Psoas muscle (tissue), 8 donors: ENCODE measurements at places on chromosomes 7 and 10. TPM values are rescaled to one million over a fixed set of nuclear protein-coding genes. Genes with fewer than 3 reads are reported as not detected.

DNA sequence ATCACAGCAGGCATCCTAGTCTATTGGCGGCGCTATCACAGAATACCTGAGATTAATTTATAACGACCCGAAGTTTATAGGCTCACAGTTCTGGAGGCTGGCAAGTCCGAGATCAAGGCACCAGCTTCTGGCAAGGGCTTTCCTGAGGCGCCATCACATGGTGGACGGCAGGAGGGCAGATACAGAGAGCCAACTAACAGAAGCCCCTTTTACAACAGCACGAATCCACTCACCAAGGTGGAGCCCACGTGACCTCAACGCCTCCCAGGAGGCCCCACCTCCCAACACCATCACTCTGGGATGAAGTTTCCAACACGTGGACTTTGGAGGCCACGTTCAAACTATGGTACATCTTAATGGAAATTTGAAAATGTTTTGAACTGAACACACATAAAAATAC, 255.3 kb downstream of the ELFN1 start:
- DNase-seq, result no peak
- no peaks in the 10 kb centered on the region for H3K36me3 ChIP-seq
- no peaks in the 10 kb centered on the region for H3K4me1 ChIP-seq
- no peak overlapping the region for H3K27ac ChIP-seq
- no peak overlapping the region for H3K4me3 ChIP-seq

DNA sequence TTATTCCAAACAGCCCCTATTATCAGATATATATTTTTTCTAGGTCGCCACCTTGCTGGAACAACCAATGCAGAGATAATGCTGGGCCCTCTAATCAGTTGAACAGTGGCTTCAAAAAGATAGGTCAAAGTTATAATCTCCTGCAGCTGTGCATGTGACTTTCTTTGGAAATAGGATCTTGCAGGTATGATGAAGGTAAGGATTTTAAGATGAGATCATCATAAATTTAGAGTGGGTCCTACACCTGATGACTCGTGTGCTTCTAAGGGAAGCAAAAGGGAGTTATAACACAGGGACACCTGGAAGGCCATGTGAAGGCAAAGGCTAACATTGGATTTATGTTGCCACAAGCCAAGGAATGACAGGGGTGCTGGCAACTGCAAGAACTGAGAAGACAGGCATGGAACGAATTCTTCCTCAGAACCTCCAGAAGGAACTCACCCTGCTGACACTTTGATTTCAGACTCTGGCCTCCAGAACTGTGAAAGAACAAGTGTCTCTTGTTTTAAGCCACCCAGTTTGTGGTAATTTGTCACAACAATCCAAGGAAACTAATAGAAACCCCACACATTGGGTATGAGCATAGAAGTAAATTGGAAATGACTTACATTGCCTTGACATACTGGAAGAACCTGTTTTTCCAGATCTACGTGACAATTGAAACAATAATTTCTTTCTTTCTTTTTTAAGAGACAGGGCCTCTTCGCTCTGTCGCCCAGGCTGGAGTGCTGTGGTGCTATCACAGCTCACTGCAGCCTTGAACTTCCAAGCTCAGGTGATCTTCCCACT, 34.4 kb downstream of the CCDC71L start:
- H3K27ac ChIP-seq, result no peak overlapping the region
- H3K4me1 ChIP-seq, result no peaks in the 10 kb centered on the region
- DNase-seq, result no peak

- no peak overlapping the region for H3K4me3 ChIP-seq
- H3K4me1 ChIP-seq, result no peaks in the 10 kb centered on the region
- H3K27me3 ChIP-seq, result no peaks in the 10 kb centered on the region
Observed at GRCh38 chr7:98348726-98349474, 52.0 kb downstream of the BAIAP2L1 start.

DNA sequence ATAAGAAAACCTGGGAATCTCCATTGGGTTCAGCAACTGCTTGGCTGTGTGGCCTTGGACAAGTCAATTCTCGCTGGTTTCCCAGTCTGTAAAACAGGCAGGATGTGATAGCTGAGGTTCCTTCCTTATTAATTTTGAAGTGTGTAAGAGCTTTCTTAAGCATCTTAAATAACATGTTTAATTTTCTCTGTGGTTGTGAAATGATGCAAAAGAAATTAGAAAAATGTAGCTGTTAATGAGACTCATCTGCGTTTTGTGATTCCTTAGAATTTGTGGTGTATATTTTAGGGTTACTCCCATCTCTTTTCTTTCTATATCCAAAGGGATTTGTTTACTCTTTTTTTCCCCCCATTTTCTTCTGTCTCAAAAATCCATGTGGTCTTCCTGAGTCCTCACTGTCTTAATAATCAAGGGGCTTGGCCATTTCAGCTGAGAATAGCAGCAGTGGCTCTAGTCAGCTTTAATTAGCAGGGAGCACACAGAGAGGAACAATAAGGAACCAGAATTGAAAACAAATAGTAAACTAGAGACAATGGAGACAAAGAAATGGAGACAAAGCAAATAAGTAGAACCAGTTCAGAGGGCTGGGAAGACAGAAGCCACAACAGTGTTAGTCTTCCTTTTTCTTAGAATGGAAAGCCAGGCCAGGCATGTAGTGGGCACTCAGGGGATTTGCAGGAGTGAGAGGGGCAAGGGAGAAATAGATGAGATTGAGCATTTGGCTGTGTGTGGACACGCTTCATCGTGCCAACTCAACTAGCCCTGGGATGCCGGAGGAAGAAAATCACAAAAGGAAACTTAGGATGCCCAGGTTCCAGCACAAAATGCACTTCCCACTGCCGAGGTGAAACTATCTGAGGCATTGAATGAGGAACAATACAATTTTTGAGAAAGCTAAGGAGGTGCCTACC, 93.9 kb downstream of the CHN2 start:
- H3K4me1 ChIP-seq, result no peaks in the 10 kb centered on the region
- H3K4me3 ChIP-seq, result no peak overlapping the region
- H3K36me3 ChIP-seq, result no peaks in the 10 kb centered on the region
- H3K27ac ChIP-seq, result no peak overlapping the region

- no peaks in the 10 kb centered on the region for H3K36me3 ChIP-seq
- H3K4me3 ChIP-seq, result no peak overlapping the region
- H3K4me1 ChIP-seq, result peaks cover 10% of the 10 kb centered on the region
- H3K27ac ChIP-seq, result no peak overlapping the region
- H3K27me3 ChIP-seq, result no peaks in the 10 kb centered on the region
Observed at GRCh38 chr7:107233174-107233573, 64.4 kb downstream of the HBP1 start.

DNA sequence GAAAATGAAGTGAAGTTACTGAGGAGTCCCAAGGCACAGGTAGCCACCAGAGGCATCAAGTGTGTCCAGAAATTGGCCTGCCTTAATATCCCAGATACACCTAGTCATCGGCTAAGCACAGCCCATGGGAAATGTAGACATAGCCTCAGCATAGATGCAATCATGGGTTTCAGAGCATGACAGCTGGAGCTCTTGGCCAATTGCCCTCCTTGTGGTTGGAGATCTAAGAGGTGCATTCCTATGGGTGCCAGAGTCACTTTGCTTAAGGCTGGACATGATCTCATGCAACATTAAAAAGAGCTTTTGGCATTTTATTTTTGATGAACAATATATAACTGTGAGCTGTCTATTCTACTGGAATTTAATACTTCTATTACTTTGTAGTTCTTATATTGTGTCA, 758.0 kb upstream of the LRRTM3 start:
- no peaks in the 10 kb centered on the region for H3K4me1 ChIP-seq
- H3K27ac ChIP-seq, result no peak overlapping the region
- no peaks in the 10 kb centered on the region for H3K36me3 ChIP-seq
- DNase-seq, result no peak

DNA sequence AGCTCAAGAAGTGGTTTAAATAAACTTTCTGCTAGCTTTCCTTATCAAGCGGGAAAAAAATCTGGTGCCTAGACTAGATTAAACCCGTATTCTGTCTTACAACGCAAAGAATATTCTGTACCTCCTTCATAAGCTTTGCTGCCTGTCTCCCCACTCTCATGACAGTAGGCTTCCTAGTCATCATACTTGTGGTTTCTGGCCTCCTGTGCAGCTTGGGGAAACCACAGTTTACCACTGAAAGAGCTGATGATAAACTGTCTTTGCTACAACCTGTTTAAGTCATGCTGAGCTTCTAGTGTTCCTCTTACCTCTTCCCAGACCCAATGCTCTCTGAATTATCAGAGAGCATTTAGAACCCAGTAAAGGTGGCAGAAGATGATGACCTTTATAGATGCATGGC, 55.0 kb downstream of the PODXL start:
- H3K4me3 ChIP-seq, result no peak overlapping the region
- H3K27ac ChIP-seq, result no peak overlapping the region
- peaks cover 44% of the 10 kb centered on the region for H3K36me3 ChIP-seq
- H3K27me3 ChIP-seq, result no peaks in the 10 kb centered on the region

GRCh38 chr7:87628780-87629569, 777 bp downstream of the RUNDC3B start:
- peak overlapping the region; percentile 44 for H3K27ac ChIP-seq
- DNase-seq, result peak; percentile 57
- H3K27me3 ChIP-seq, result no peaks in the 10 kb centered on the region
- no peaks in the 10 kb centered on the region for H3K36me3 ChIP-seq
- H3K4me1 ChIP-seq, result no peaks in the 10 kb centered on the region

GRCh38 chr10:126215746-126216631, 172.3 kb downstream of the ADAM12 start:
- H3K27ac ChIP-seq, result no peak overlapping the region
- no peak overlapping the region for H3K4me3 ChIP-seq
- H3K4me1 ChIP-seq, result no peaks in the 10 kb centered on the region
- H3K36me3 ChIP-seq, result no peaks in the 10 kb centered on the region

- no peak overlapping the region for H3K4me3 ChIP-seq
- H3K36me3 ChIP-seq, result no peaks in the 10 kb centered on the region
- no peak for DNase-seq
- no peaks in the 10 kb centered on the region for H3K27me3 ChIP-seq
Observed at GRCh38 chr10:71939304-71939703, 24.9 kb upstream of the CHST3 start.

GRCh38 chr7:140213684-140214074, 36.9 kb upstream of the KDM7A start:
- no peaks in the 10 kb centered on the region for H3K36me3 ChIP-seq
- no peak overlapping the region for H3K27ac ChIP-seq
- H3K27me3 ChIP-seq, result peaks cover 3% of the 10 kb centered on the region
- DNase-seq, result no peak

GRCh38 chr10:128480601-128481000, 354.4 kb upstream of the MKI67 start:
- H3K27ac ChIP-seq, result no peak overlapping the region
- no peaks in the 10 kb centered on the region for H3K36me3 ChIP-seq
- DNase-seq, result no peak
- peaks cover 4% of the 10 kb centered on the region for H3K27me3 ChIP-seq
- no peaks in the 10 kb centered on the region for H3K4me1 ChIP-seq

- peak; percentile 25 for DNase-seq
- peaks cover 35% of the 10 kb centered on the region for H3K27me3 ChIP-seq
- H3K4me1 ChIP-seq, result no peaks in the 10 kb centered on the region
- no peaks in the 10 kb centered on the region for H3K36me3 ChIP-seq
- no peak overlapping the region for H3K4me3 ChIP-seq
Observed at GRCh38 chr10:1187151-1187854, 131.1 kb downstream of the WDR37 start.

DNA sequence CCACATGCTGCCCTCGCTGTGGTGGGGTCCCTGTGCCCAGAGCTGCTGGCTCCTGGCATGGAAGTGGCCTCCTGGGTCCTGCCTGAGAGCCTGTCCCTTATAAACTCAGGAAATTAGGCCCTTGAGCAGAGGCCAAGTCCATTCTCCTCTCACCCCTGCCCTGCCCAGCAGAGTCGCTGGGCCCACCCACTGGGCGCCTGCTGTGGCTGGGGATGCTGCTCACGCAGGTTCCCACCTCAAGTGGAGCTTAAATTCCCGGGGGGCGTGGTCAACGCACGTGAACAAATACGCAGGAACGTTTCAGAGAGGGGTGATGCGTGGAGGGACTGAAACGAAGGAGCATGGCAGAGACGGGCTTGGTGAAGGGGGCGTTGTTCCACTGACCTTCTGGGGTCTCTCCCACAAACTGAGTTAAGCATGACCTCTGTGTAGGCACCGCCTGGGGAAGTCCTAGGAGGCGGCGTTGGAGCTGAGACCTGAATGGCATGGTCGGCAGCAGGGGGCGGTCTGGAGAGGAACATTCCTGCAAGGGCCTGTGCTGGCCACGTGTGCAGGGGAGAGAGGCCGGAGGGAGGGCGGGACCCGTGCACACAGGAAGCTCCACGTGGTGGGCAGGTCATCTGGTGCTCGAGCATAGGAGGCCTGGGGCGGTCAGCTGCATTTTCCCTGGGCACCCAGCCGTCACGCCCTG, 27.9 kb downstream of the FAM20C start:
- H3K36me3 ChIP-seq, result no peaks in the 10 kb centered on the region
- no peak for DNase-seq
- no peaks in the 10 kb centered on the region for H3K27me3 ChIP-seq
- no peaks in the 10 kb centered on the region for H3K4me1 ChIP-seq
- no peak overlapping the region for H3K4me3 ChIP-seq
- H3K27ac ChIP-seq, result no peak overlapping the region

DNA sequence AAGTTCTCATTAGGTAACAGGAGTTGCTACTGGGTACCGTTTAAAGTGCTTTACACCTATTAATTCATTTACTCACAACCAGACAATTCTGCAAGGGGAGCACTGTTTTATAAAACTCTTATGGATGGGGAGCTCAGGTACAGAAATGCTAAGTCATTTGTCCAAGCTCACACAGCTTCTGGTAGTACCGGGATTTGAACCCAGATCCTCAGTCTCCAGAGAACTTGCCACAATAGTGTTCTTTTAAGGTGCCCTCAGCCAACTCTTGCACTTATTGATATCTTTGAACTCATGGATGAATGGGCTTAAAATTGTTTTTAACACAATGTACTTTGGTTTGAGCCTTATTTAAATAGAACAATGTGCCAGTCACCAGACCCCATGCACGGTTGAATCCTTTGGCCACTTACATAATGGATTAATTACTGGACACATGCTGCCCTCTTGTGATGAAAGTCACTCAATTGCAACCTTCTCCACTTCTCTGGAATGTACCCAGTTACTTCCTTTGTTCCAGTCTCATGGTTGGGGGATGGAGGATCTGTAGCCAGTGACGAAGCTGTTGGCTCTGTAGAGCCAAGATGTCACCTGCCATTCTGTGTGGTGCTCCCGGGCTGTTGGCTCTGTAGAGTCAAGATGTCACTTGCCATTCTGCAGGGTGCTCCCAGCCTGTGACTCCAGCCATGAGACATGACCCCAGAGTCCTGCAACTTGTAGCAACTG, 65.6 kb downstream of the NOD1 start:
- no peaks in the 10 kb centered on the region for H3K27me3 ChIP-seq
- no peaks in the 10 kb centered on the region for H3K36me3 ChIP-seq
- H3K27ac ChIP-seq, result no peak overlapping the region

Gene CYP26C1
- 0.06 TPM for total RNA-seq

Gene GDF2
- total RNA-seq, result not detected

Gene OR2A7
- total RNA-seq, result 0.34 TPM
